Nephron progenitor cell (in vitro differentiated cells): ENCODE measurements at places on chromosomes 5 and 9.

DNA sequence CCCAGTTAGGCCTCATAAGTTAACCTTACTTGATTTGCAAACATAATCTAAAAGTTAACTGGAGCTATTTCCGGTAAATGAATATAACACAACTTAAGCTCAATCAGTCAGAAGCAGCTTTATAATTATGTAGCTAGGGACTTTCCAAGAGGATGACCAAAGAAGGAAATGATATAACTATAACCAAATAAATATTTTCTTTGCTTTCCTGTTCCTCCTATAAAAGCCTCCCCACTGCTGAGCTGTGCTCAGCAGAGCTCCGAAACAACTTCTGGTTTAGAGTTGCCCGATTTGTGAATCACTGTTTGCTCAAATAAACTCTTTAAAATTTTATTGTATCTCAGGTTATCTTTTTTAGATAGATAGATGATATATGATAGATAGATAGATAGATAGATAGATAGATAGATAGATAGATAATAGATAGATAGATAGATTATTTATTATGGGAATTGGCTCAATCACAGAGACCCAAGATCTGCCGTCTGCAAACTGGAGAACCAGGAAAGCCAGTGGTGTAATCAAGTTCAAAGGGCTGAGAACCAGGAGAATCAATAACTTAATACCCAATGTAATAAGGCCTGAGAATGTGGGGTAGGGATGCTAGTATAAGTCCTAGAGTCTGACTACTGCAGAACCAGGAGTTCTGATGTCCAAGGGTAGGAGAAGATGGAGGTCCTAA is 19.3 kb upstream of the TMEM161B start:
- H3K36me3 ChIP-seq, result peaks cover 31% of the 10 kb centered on the region
- no peak overlapping the region for H3K27ac ChIP-seq
- no peak overlapping the region for H3K4me3 ChIP-seq
- H3K4me1 ChIP-seq, result peaks cover 20% of the 10 kb centered on the region
- no peaks in the 10 kb centered on the region for H3K27me3 ChIP-seq
- DNase-seq, result no peak

DNA sequence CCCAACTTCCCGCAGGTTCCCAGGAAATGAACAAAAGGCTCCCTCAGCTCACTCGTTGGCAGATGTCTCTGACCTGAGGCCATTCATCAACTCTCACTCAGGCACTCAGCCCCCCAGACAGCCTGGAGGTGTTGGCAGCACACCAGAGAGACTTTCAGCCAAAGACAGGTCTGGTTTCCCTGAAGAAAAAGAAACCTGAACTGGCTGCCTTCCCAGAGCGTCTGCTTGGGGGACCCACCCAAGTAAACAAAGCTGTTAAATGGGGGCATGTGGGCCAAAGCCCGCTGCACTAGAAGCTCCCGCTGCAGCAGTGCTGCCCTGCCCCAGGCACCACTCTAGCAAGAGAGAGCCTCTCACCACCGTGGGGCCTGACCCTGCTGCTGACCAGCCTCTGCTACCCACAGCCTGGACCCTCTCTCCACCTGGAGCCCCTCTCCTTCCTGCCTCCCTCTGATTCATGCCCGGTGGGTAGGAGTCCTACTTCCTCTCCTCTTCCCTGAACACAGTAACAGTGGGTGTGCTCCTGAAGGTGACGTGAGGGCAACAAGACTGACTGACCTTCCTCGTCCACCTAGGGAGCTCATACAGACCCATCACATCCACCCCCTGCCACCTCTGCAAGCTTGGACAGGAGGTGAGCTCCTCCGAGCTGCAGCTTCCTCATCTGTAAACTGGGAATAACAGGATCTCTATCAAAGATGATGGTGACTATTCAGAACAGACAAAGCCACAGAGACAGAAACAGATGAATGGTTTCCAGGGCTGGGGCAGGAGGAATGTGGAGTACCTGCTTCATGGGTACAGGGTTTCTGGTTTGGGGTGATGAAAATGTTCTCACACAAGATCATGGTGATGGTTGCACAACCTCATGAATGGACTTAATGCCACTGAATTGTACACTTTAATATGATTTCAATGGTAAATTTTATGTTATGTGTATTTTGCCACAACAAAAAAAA is 31.0 kb upstream of the GABRP start:
- no peak overlapping the region for H3K4me3 ChIP-seq
- H3K27ac ChIP-seq, result no peak overlapping the region
- no peaks in the 10 kb centered on the region for H3K36me3 ChIP-seq
- DNase-seq, result no peak

DNA sequence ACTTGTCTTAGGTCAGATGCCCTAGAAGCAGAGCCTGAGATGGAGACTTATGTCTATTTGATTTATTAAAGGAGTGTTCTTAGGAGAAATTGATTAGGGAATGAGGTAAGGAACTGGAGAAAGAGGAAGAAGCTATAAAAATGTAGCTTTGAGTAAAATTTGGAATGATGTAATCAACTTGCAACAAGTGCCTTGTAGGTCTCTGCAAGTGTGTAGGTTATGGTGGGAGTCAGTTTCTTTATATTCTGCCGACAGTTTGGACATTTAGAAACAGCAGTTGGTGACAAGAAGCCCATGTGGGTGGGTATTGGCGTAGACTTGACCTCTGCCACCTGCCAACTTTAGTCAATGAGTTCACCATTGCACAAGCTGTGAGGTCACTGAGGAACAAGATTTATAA is 986.5 kb downstream of the CDH18 start:
- peaks cover 5% of the 10 kb centered on the region for H3K4me1 ChIP-seq
- no peak for DNase-seq
- no peak overlapping the region for H3K27ac ChIP-seq
- H3K36me3 ChIP-seq, result no peaks in the 10 kb centered on the region
- H3K27me3 ChIP-seq, result no peaks in the 10 kb centered on the region

- no peaks in the 10 kb centered on the region for H3K36me3 ChIP-seq
- H3K4me3 ChIP-seq, result no peak overlapping the region
- no peak for DNase-seq
- H3K27ac ChIP-seq, result no peak overlapping the region
- peaks cover 2% of the 10 kb centered on the region for H3K4me1 ChIP-seq
These were observed 426.3 kb downstream of the CETN3 start for GRCh38 chr5:89983216-89983615.

DNA sequence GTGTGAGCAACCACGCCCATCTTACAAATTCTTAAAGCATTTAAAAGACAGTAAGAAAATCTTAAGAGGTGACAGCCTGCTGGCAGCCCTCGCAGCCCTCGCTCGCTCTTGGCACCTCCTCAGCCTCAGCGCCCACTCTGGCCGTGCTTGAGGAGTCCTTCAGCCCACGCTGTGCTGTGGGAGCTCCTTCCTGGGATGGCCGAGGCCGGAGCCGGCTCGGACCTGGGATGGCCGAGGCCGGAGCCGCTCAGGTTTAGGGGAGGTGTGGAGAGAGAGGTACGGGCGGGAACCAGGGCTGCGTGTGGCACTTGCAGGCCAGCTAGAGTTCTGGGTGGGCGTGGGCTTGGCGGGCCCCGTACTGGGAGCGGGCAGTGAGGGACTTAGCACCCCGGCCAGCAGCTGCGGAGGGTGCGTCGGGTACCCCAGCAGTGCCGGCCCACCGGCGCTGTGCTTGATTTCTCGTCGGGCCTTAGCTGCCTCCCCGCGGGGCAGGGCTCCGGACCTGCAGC is 9.3 kb upstream of the ECM2 start:
- H3K27ac ChIP-seq, result no peak overlapping the region
- no peaks in the 10 kb centered on the region for H3K27me3 ChIP-seq
- H3K4me1 ChIP-seq, result peaks cover 6% of the 10 kb centered on the region
- H3K4me3 ChIP-seq, result no peak overlapping the region
- DNase-seq, result no peak

- H3K36me3 ChIP-seq, result no peaks in the 10 kb centered on the region
- H3K27me3 ChIP-seq, result no peaks in the 10 kb centered on the region
- no peak for DNase-seq
These were observed 1359.4 kb downstream of the EFNA5 start for GRCh38 chr5:106311230-106311915.

- DNase-seq, result no peak
- H3K27me3 ChIP-seq, result peaks cover 39% of the 10 kb centered on the region
- H3K4me1 ChIP-seq, result peaks cover 17% of the 10 kb centered on the region
- no peak overlapping the region for H3K27ac ChIP-seq
- H3K4me3 ChIP-seq, result no peak overlapping the region
- no peaks in the 10 kb centered on the region for H3K36me3 ChIP-seq
These were observed 6.2 kb downstream of the PIP5K1B start for GRCh38 chr9:68711281-68711680.

- H3K36me3 ChIP-seq, result peaks cover 10% of the 10 kb centered on the region
- H3K27ac ChIP-seq, result no peak overlapping the region
- H3K4me3 ChIP-seq, result no peak overlapping the region
- no peak for DNase-seq
- peaks cover 5% of the 10 kb centered on the region for H3K27me3 ChIP-seq
- H3K4me1 ChIP-seq, result no peaks in the 10 kb centered on the region
These were observed 199.3 kb upstream of the ADAMTSL1 start for GRCh38 chr9:18274693-18275092.

DNA sequence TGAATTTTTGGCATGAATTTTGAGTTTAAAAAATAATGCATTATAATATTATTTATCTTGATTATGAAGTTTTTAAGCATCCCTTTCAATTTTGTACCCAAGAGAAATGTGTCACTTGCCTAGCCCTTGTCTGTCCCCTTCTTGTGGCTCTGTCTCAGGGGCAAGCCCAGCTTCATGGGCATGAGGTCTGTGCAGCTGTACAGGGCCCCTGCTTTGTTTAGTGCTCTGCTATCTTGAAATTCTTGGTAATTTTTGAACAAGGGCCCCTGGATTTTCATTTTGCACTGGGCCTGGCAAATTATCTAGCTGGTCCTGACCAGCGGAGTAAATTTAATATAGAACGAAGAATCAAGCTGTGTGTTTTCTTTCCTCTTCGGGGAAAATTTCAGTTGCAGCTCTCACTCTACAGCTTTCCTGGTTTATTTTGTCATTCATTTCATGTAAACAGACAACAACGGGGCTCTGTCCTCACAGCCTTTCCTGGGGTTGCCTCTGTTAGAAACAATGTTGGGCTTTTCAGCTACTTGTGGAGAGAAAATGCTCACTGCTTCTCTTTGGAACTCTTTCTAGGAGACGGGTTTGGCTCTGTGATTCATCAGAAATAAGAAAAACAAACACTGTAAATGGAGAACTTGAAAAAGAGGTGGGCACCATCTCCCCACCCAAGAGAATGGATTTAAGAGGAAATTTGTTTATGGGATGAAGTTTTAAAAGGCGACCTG is 41.1 kb downstream of the LIX1 start:
- H3K36me3 ChIP-seq, result peaks cover 14% of the 10 kb centered on the region
- H3K4me3 ChIP-seq, result peak overlapping the region; percentile 53
- peaks cover 2% of the 10 kb centered on the region for H3K27me3 ChIP-seq
- peaks cover 59% of the 10 kb centered on the region for H3K4me1 ChIP-seq
- DNase-seq, result no peak

DNA sequence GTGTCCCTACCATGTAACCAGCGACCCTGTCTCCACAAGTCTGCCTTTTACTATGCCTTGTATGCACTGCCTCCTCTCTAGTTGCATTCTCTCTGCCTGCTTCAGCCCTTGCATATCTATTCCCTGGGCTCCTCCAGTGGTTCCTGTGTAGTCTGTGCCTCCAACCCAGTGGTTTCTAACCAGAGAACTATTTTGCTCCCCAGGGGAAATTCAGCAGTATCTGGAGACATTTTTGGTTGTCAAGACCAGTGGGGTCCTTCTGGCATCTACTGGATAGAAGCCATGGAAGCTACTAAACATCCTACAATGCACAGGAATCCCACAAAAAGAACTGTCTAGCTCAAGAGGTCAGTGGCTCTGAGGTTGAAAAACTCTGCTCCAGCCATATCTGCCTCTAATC is 224.1 kb upstream of the RASEF start:
- peaks cover 6% of the 10 kb centered on the region for H3K27me3 ChIP-seq
- no peaks in the 10 kb centered on the region for H3K36me3 ChIP-seq
- H3K27ac ChIP-seq, result no peak overlapping the region
- H3K4me3 ChIP-seq, result no peak overlapping the region
- DNase-seq, result no peak

GRCh38 chr5:176995896-176996767 is 10.4 kb downstream of the UIMC1 start:
- H3K36me3 ChIP-seq, result peaks cover 83% of the 10 kb centered on the region
- no peak overlapping the region for H3K4me3 ChIP-seq
- DNase-seq, result no peak
- no peaks in the 10 kb centered on the region for H3K4me1 ChIP-seq
- no peak overlapping the region for H3K27ac ChIP-seq

DNA sequence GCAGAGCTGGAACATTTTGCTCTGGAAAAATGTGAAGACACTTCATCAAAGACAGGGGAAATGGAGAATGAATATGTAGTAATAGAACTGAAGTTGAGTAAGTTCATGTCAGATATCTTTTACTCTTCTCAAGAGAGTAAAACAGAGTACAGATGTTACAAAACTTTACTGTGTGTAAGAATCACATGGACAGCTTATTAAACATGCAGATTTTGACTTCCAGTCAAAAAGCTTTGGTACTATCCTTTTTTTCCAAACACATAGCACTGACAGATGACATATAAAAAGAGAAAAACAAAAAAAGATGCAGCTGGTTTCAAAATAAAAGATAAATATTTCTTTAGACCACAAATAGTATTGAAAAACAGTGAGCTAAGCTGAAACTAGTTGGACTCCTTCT is 115.4 kb downstream of the FBN2 start:
- H3K4me1 ChIP-seq, result no peaks in the 10 kb centered on the region
- H3K27me3 ChIP-seq, result no peaks in the 10 kb centered on the region
- H3K27ac ChIP-seq, result no peak overlapping the region
- peaks cover 36% of the 10 kb centered on the region for H3K36me3 ChIP-seq
- DNase-seq, result no peak

GRCh38 chr5:65327582-65327981 is 154.1 kb downstream of the ADAMTS6 start:
- H3K27me3 ChIP-seq, result no peaks in the 10 kb centered on the region
- DNase-seq, result no peak
- no peak overlapping the region for H3K4me3 ChIP-seq
- no peaks in the 10 kb centered on the region for H3K36me3 ChIP-seq
- peaks cover 9% of the 10 kb centered on the region for H3K4me1 ChIP-seq
- H3K27ac ChIP-seq, result no peak overlapping the region

- peaks cover 17% of the 10 kb centered on the region for H3K27me3 ChIP-seq
- DNase-seq, result no peak
- no peak overlapping the region for H3K4me3 ChIP-seq
- H3K36me3 ChIP-seq, result peaks cover 5% of the 10 kb centered on the region
These were observed 155.5 kb upstream of the SLC12A2 start for GRCh38 chr5:127928053-127928452.

GRCh38 chr5:18203296-18203695 is 569.0 kb downstream of the TAF11L14 start:
- no peaks in the 10 kb centered on the region for H3K36me3 ChIP-seq
- H3K27ac ChIP-seq, result no peak overlapping the region

DNA sequence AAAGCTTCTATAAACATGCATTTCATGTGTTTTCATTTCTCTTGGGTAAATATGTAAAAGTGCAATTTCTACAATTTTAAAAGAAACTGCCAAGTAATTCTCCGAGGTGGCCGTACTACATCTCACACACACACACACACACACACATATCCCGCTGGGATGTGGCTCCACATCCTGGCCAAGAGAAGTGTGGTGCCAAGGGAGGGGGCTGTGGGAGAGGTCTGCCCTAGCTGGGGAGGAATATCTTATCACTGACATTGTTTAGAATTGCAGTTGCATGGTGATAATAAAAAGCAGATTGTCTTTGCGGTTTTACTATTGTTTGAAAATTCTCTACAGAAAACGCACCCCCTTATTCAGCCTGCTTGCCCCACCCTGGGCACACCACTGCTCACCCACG is 558.4 kb downstream of the BNC2 start:
- no peaks in the 10 kb centered on the region for H3K36me3 ChIP-seq
- peaks cover 55% of the 10 kb centered on the region for H3K4me1 ChIP-seq
- H3K4me3 ChIP-seq, result no peak overlapping the region
- H3K27ac ChIP-seq, result no peak overlapping the region
- DNase-seq, result no peak

GRCh38 chr9:17636349-17636748 is 57.5 kb downstream of the SH3GL2 start:
- H3K27ac ChIP-seq, result no peak overlapping the region
- H3K4me3 ChIP-seq, result no peak overlapping the region
- no peak for DNase-seq
- H3K36me3 ChIP-seq, result no peaks in the 10 kb centered on the region
